Esophagus squamous epithelium (tissue), 5 donors: ENCODE measurements at places on chromosomes 3 and 15.

- DNase-seq, result no peak
Observed at GRCh38 chr15:38300395-38300794, 47.8 kb downstream of the SPRED1 start.

GRCh38 chr15:45946111-45946510 lies 311.3 kb downstream of the SQOR start:
- DNase-seq, result no peak

GRCh38 chr3:87132801-87133200 lies 94.3 kb upstream of the CHMP2B start:
- DNase-seq, result no peak

DNA sequence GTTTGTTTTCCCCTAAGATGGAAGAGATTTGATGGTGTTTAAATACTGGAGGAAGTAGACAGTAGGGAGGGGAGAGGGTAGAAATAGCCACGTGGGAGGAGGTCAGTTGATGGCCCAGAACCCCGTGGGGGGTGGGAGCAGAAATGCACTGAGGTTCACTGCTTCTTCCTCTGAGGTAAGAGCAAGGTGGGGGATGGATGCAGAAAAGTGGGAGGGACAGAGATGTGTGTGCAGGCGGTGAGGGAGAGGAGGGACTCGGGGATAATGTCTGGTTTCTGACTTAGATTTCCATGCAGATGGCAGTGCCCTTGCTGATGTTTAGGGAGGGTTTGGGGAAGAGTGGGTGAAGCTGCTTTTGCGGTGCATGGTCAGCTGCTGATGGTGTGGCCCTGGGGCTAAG lies 102.9 kb downstream of the ARNT2 start:
- DNase-seq, result no peak
